ENCODE measurements at places on chromosomes 5 and 9.

DNA sequence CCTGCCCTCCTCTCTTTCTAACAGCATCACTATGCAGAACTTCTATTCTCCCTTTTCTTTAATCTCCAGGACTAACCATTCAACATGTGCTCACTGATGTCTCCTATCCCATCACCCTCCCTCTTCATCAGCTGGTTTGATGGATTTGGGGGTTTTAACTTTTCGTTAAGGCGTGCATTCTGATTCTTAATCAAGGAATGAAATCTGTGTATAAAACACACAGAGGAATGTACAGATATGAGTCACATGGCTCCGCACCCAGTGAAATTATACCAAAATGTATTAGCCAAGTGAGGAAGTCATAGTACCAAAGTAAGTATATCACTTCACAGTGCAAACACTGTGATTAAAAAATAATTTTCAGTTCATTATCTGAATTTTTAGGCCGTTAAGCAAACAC is 35.2 kb downstream of the MARCHF11 start:
- no peak for DNase-seq

GRCh38 chr9:16608906-16609305 is 261.6 kb downstream of the BNC2 start:
- no peak for DNase-seq

- DNase-seq: no peak
Measured at GRCh38 chr9:69081261-69081660, 45.7 kb downstream of the FXN start.

DNA sequence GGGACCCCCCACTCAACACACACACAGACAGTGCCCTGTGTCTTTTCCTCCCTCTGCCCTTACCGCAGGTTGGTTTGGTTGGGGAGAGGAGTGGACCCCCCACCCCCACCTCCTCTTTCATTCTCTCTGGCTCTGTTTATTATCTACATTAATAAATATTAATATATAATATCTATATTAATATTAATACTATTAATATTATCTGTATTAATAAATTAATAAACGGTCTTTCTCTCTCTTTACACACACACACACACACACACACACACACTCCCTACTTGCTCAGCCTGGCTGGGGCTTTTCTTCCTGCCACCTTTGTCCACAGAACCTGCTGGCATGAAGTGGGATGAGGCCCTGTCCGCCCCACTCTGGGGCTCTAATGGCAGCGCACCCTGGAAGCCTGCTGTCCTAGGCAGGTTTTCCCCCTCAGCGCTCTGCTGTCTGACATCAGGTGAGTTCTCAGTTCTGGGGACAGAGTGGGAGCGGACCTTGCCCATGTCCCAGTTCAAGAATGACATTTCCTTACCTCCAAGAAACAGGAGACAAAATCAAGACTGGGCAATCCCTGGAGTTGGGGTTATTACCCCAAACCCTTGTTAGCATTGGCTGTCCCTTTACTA is 10.5 kb upstream of the SMIM32 start:
- no peak for DNase-seq

- DNase-seq: no peak
Measured at GRCh38 chr5:103847060-103847459, 284.5 kb upstream of the NUDT12 start.

- DNase-seq: peak; percentile 44
Measured at GRCh38 chr5:127564002-127564769, 46.7 kb downstream of the PRRC1 start.

DNA sequence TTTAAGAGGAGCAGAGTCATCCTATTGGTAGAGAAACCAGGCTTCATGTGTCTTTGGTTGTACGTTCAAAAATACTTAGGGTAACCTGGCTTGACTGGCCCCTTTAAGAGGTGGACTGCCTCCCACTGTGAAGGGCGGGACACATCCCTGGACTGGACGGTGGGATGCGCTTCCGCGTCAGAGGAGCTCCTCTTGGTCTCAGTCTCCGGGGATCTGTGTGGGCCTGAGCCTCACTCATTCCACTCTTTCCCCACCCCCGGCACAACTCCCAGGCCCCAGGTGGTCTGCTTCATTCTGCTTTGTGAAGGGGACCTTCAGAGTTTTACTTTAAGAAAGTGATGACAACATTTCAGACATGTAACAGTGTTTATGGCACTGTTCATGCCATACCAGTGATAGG is 601.1 kb downstream of the IRX1 start:
- no peak for DNase-seq

DNA sequence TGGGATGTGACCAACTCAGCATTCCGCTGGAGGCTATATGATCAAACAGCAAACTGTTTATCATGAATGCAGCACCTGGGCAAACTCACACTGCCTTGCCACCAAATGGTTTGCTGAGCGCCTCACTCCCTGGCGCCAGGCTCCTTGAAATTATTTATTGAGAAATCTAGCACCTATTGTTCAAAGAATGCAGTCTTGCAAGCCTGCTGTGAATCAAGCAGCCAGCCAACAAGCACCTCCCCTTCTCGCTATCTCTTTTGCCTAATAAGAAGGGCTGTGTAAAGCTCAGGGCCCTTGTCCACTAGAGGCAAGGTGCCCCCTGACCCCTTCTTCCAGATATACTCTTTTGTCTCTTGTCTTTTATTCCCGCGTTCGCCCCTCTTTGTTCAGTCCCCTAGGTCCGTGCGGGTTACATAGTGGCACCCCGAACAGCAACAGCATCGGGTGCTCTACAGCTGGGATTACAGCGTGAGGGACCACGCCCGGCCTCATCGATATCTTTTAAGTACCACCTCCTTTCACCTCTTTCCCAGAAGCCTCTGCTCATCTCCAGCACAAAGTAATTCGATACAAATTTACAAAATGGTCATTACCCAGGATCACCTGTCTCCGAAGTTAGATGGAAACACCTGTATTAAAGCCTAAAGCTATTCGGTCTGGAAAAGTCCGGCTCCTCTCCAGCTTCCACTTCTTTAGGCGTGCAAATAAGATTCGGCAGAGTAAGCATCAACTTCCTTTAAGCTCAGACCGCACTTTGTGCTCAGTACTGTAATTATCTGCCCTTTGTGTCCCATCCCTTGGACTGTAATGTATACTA is 896 bp downstream of the RIGI start:
- no peak for DNase-seq

- no peak for DNase-seq
Measured at GRCh38 chr5:41527201-41527779, 16.9 kb upstream of the PLCXD3 start.

GRCh38 chr9:2241836-2242741 is 226.9 kb downstream of the SMARCA2 start:
- DNase-seq: peak; percentile 80

GRCh38 chr9:89623925-89624420 is 19.2 kb downstream of the GADD45G start:
- no peak for DNase-seq

DNA sequence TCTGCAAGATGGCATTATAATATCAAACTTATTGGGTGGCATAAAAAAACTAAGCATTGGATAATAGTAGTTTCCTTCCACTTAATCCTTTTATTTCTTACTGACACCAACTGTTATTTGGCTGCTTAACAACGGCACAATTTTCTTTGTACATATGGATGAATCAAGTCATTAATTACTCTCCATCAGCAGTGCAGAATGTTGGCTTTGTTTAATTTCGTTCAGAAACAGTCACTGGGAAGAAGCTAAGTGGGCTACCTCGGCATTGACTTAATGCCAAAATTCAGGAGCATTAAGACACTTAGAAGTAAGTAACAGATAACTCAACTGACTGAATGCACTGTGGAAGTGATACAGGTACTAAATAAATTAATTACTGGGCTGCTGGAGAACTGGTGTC is 460.4 kb downstream of the CTNND2 start:
- DNase-seq: no peak

- no peak for DNase-seq
Measured at GRCh38 chr5:83752700-83753099, 32.0 kb upstream of the HAPLN1 start.

DNA sequence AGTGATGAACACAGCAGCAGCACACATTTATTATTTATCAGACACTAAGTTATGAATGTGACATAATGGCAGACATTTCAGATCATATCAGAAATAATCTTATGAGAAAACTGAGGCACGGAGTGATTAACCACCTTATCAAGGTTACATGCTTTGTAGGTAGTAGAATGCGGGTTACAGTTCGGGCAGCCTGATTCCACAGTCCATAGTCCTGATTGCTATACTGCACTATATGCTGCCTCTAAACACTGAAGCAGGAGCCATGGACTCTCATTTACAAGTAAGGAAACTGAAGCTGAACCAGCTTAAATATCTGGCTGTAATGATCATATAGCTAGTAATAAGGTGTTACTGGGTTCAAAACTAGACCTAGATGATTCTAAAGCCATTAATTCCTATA is 291.3 kb upstream of the ADAMTSL1 start:
- DNase-seq: no peak

DNA sequence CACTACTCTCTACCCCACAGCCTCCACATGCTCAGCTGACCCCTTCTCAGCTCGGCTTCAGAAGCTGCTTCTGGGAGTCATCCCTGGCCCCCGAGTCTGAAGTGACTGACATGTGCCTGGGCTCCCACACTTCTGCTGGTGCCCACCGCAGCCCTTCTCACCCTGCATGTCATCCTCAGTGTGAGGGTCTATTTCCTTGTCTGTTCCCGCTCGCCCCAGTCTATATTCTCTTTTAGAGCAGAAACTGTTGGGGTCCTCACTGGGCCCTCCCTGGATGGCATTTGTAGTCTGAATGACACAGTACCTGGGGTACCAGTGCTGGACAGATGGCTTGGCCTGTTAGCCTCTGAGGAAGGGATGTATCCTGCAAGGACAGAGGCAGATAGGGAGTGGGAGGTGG is 5.3 kb downstream of the ECSCR start:
- no peak for DNase-seq

DNA sequence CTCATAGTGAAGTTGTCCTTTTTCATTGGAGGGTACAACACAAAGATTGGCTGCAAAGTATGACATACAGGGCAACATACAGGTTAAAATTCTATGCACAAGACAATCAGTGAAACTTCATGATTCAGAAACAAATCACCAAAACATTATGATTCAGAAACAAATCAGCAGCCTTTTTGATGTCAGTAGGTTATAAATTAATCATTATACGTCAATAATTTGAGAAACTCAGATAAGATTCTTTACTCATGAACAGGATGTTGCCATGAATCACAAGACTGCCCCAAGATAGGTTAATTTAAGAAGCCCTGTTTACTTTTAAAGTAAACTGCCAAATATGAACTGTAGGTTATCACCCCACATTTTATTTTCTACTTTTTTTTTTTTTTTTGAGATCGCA is 62.2 kb upstream of the IL33 start:
- no peak for DNase-seq

DNA sequence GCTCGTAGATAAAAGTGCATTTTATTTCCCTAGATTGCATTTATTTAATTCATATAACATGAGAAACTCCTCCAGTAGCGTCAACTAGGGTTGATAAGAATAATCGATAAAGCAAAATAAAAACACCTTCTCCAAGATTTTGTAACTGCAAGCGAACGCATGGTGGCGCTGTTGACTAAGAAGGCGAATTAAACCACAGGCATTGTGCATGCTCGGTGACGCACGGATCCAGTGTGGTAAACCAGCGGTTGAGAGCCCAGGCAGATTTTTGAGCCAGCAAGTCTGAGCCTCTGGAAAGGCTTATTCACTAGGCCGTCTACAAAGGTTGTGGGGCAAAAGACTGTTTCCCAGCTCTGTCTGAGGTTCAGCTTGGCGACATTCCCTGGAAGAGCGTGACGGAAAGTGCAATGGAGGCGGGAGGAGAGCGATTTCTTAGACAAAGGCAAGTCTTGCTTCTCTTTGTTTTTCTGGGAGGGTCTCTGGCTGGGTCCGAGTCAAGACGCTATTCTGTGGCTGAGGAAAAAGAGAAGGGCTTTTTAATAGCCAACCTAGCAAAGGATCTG is at the start of gene PCDHB3:
Gene PCDHB3 (plus strand): TSS at position 231 of the 563 bp plus-strand sequence. CDS start 177 bp downstream, at position 408.
- no peak for DNase-seq

DNA sequence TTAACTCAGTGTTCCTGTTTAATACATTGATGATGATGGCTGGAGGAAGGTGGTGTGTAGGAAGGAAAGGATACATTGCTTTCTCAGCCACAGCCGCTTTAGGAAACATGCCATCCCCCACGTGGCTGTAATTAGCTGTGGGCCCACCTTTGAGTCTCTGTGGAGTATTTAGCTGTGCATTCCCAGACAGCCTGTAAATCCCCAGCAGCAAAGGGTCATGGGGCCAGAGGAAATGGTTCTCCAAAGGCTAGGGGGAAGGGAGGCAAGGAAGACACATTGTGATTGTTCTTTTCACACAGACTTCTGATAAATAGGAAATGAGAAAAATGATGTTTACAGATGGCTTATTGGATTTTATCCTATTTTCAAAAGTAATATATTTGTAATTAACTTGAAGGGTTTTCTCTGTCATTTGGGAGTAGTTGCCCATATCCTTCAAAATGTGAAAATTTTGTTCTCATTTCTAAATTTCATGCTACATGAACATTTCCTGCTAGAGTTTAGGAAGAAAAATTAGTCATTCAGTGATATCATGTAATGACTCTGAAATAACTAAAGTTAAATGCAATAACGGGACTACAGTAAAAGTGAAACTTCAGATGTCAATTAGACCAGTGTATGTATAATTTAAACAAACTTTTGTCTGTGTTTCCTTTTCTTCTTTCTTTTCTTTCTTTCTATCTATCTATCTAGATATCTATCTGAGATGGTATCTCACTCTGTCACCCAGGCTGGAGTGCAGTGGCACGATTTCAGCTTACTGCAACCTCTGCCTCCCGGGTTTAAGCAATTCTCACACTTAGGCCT is 24.3 kb upstream of the F2R start:
- peak; percentile 86 for DNase-seq

DNA sequence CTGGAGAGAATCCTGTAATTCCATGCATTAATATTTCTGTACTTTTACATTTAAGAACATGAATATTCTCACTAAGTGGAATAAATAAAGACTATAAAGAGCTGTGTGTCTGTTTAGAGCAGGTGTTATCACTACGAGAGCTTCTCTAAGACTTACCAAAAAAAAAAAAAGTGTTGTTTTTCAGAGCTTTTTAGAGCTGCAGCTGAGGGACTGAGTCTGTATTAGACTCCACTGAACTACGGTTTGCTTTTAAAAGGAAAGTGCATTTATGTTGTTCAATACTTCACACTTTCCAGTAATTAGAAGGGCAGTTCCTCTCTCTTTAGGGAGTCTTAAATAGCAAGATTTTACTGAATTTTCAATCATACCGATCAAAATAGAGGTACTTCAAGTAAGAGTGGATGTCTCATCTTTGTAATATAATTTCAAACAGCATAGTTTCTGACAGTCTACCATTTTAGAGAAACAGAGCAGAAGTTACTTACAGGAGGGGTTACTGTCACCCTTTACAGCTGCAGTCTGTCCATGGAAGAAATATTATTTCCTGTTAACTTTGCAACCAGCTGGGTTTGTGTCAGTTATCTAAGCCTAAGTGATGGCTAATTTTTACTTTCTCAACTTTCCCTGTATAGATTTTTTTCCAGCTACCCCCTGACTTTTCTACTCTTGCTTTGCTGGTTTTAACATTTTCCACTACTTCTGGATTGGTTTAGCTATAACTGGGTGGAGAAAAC is 2.4 kb downstream of the SYK start:
- DNase-seq: no peak

GRCh38 chr9:16406526-16407225 is 463.8 kb downstream of the BNC2 start:
- DNase-seq: no peak

Data from glomerular endothelial cell (primary cell).